ENCODE measurements at places on chromosomes 1 and 21.

DNA sequence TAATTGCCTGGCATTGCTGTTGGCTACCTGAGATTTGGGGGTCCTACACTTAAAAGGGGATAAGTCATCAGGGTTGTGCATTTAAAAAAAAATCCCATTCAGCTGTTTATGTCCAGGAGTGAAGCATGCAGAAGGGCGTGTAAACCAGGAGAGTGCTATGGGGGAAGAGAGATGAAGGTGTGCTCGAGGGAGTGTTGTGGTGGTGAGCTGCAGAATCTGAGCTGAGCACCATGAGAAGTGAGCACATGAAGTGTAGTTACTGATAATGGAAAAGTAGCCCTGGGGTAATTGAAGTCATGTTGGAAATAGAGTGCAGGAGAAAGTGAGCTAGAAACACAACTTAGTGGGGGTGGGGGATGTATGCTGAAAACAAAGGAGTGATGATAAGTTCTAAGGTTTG, 705 bp downstream of the FCRL1 start:
- H3K4me3 ChIP-seq = no peak overlapping the region
- H3K4me1 ChIP-seq = peaks cover 25% of the 10 kb centered on the region
- H3K27ac ChIP-seq = no peak overlapping the region
- DNase-seq = no peak

- no peak overlapping the region for H3K4me3 ChIP-seq
- H3K4me1 ChIP-seq = no peaks in the 10 kb centered on the region
Measured at GRCh38 chr1:165225650-165226049, 130.9 kb downstream of the LMX1A start.

GRCh38 chr21:38670861-38671260, 134.9 kb upstream of the ETS2 start:
- no peak overlapping the region for H3K27ac ChIP-seq
- no peaks in the 10 kb centered on the region for H3K36me3 ChIP-seq
- H3K4me1 ChIP-seq = peaks cover 3% of the 10 kb centered on the region

DNA sequence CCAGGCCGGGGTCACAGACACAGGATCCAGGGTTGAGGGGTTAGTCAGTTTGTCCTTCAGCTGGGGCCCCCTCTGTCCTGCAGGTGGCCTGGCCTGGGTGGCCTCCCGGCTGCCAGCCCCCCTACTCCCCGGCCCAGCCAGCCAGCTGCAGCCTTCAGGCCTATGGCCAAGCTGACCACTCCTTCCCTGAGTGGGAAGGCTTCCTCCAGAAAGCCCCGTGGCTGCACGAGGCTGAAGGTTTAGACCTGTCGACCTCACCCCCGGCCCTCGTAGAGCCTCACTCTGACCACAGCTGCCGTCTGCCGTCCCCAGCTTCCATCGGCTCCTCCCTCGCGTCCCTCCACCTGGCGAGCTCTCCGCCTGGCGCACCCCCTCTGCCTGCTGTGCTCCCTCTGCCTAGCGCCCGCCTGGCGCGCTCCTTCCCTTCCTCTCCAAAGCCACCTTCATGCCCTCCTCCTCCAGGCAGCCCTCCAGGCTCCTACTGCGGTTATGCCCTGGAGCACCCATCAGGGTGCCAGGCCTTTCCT, 9.6 kb downstream of the TTLL10 start:
- H3K4me1 ChIP-seq = peaks cover 8% of the 10 kb centered on the region
- no peak overlapping the region for H3K4me3 ChIP-seq
- no peaks in the 10 kb centered on the region for H3K36me3 ChIP-seq
- DNase-seq = peak; percentile 5

DNA sequence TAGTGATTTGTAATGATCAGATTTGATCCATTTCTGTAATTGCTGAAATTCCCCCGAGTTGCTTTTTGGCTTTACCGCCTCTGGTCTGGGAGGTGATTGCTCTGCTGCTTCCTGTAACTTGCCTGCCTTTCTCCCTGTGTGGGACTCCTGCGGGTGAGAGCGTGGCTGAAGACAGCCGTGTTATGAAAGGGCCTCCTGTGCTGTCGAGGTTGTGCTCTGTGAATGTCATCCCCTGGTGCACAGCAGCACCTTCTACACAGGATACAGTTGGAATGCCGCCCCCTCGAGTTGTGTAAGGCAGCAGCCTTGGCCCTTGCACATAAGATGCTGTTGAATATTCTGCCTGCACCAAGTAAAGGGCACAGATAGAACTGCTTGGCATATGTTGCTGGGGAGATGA, 5.9 kb downstream of the SOD1 start:
- peaks cover 74% of the 10 kb centered on the region for H3K4me1 ChIP-seq
- H3K27me3 ChIP-seq = no peaks in the 10 kb centered on the region
- no peak for DNase-seq
- H3K4me3 ChIP-seq = peak overlapping the region; percentile 4
- H3K27ac ChIP-seq = peak overlapping the region; percentile 85
- H3K36me3 ChIP-seq = peaks cover 19% of the 10 kb centered on the region

Data from naive thymus-derived CD8-positive, alpha-beta T cell (primary cell).